ENCODE measurements at places on chromosomes 13 and 19. TPM values are rescaled to one million over a fixed set of nuclear protein-coding genes. Genes with fewer than 3 reads are reported as not detected.

The AXL gene
- total RNA-seq = 61.0 TPM

- DNase-seq = no peak
- no peaks in the 10 kb centered on the region for H3K4me1 ChIP-seq
- peaks cover 19% of the 10 kb centered on the region for H3K36me3 ChIP-seq
- no peaks in the 10 kb centered on the region for H3K27me3 ChIP-seq
- no peak overlapping the region for H3K27ac ChIP-seq
These were observed 11.1 kb upstream of the SLC7A9 start for GRCh38 chr19:32880622-32881021.

- no peak for DNase-seq
- H3K36me3 ChIP-seq = peaks cover 8% of the 10 kb centered on the region
- no peaks in the 10 kb centered on the region for H3K4me1 ChIP-seq
- no peak overlapping the region for H3K27ac ChIP-seq
- H3K27me3 ChIP-seq = no peaks in the 10 kb centered on the region
- H3K4me3 ChIP-seq = no peak overlapping the region
These were observed 8.4 kb downstream of the SPRYD7 start for GRCh38 chr13:49927755-49928154.

- H3K27me3 ChIP-seq = no peaks in the 10 kb centered on the region
- no peak overlapping the region for H3K27ac ChIP-seq
- DNase-seq = no peak
- peaks cover 3% of the 10 kb centered on the region for H3K36me3 ChIP-seq
These were observed 129.9 kb downstream of the GPC6 start for GRCh38 chr13:93356469-93356868.

Data from mesothelial cell of epicardium (in vitro differentiated cells).